Fibroblast of skin of right quadriceps (primary cell): ENCODE measurements at places on chromosomes 1 and 21.

- DNase-seq = no peak
Observed at GRCh38 chr1:63698001-63698838, 75.6 kb upstream of the ROR1 start.

GRCh38 chr1:150836129-150836773 is 28.2 kb upstream of the CTSK start:
- DNase-seq = no peak

- no peak for DNase-seq
Observed at GRCh38 chr1:225897595-225898514, 8.9 kb upstream of the LEFTY1 start.

DNA sequence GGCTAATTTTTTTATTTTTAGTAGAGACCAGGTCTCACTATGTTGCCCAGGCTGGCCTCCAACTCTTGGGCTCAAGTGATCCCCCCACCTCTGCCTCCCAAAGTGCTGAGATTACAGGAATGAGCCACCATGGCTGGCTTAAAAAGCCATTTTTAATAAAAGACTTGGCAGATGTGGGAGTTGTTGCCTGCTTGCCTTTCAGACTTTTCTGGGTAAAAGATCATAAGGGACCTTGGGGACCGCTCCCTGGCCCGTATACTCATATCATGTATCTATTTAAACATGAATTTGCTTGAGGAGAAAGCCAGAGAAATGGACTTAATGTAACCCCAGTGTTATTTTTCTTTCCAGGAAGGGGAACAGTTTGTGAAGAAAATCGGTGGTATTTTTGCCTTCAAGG is 23.4 kb upstream of the PODN start:
- no peak for DNase-seq

- DNase-seq = no peak
Observed at GRCh38 chr1:226425431-226426031, 17.6 kb upstream of the PARP1 start.

GRCh38 chr1:111611986-111612385 is 7.6 kb upstream of the RAP1A start:
- DNase-seq = no peak

DNA sequence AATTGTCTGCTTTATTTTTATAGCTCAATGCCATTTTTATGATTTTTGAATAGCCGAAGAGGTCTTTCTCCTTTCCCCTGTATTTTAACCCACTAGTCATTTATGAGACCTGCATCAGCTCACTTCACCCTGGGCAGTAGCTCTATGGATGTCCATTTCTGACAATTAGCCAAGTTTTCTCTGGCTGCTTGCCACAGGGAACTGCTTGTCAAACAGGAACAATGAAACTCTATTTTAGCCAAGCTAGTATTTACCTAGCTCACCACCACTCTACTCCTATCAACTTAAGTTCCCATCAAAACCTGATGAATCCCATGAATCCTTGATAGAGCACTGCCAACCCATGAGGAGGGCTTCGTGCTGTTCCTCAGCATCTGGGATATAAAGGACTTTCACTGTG is 406.7 kb downstream of the RWDD3 start:
- no peak for DNase-seq

- no peak for DNase-seq
Observed at GRCh38 chr1:151164732-151165280, 896 bp downstream of the LYSMD1 start.

- DNase-seq = no peak
Observed at GRCh38 chr1:221863635-221864034, 121.7 kb upstream of the DUSP10 start.

DNA sequence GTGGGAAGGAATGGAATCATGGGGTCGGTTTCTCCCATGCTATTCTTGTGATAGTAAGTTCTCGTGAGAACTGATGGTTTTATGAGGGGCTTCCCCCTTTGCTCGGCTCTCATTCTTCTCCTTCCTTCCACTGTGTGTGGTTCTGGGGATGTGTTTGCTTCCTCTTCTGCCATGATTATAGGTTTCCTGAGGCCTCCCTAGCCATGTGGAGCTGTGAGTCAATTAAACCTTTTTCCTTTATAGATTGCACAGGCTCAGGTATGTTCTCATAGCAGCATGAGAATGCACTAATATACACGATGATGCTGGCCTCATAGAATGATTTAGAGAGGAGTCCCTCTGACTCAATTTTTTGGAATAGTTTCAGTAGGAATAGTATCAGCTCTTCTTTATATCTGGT is 195.4 kb upstream of the IVNS1ABP start:
- DNase-seq = no peak

DNA sequence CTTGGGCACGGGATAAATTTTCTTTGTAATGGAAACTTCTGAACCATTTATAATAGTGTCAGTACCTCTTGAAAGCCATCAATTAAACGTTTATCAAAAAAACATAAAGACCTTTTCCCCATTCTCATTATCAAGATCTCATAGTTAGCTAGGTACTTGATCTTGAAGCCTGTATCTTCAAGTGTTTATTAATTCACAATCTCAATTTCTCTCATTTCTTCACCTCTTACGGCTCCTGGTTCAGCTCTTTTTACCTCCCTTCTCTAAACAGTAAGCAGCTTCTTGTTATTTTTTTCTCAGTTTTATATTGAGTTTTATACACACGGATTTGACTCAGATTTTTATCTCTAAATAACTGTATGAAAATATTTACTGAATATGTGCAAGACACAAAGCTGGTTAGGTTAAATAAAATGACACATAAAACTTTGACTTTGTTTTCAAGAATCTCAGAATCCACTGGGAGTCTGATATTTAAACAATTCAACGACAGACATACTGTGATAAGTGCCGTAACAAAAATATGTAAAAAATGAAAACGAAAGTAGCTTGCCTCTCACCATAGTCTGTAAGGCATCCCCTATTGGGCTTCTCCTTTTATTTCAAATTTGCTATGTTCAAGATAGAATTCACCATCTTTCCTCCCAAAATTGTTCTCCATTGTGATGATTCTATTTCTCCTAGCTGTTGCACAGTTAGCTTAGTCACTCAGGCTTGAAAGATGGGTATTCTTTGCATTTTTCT is 411.6 kb upstream of the ZRANB2 start:
- no peak for DNase-seq

DNA sequence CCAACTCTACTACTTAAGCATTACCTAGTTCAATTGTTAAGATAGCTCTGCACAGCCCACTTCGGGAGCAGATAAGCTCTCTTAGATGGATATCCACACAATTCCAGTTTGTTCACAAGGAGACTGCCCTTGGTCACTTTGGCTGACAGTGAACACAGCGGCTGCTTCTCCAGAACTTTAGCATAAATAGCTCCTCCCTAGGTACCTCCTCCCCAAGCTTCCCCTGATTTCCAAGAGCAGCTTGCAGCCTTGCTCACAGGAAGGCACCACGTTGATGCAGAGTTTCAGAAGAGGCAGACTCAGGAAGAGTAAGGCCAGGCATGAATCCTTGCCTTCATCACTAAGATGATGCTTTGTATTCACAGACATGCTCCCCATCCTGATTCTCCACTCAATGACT is 24.7 kb downstream of the TFF3 start:
- no peak for DNase-seq

DNA sequence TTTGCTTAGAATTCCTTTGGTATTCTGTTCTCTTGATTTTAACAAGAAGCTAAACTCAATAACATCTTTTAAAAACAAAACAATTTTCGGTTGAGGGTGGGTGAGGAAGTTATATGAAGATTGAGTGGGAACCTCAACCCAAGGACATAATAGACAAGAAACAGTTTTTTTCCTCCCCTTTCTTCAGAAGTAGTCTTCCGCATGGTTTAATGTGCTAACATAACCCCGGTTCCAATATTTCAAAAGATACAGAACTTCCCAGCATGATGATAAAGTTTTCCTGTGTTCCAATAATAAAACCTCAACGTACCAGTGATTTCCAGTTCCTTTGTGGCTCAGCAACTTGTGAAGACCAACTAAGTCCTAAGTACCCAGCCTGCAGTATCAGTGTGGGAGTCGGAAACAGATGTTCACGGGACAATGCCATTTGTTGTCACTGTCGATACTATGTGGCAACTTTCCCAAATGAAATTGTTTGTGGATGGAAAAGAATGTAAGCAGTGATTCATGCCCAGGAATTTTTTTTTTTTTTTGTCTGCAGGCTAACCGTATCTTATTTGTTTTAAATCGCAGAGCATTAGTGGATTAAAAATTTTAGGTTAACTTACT is 48.5 kb downstream of the NR5A2 start:
- DNase-seq = peak; percentile 84

DNA sequence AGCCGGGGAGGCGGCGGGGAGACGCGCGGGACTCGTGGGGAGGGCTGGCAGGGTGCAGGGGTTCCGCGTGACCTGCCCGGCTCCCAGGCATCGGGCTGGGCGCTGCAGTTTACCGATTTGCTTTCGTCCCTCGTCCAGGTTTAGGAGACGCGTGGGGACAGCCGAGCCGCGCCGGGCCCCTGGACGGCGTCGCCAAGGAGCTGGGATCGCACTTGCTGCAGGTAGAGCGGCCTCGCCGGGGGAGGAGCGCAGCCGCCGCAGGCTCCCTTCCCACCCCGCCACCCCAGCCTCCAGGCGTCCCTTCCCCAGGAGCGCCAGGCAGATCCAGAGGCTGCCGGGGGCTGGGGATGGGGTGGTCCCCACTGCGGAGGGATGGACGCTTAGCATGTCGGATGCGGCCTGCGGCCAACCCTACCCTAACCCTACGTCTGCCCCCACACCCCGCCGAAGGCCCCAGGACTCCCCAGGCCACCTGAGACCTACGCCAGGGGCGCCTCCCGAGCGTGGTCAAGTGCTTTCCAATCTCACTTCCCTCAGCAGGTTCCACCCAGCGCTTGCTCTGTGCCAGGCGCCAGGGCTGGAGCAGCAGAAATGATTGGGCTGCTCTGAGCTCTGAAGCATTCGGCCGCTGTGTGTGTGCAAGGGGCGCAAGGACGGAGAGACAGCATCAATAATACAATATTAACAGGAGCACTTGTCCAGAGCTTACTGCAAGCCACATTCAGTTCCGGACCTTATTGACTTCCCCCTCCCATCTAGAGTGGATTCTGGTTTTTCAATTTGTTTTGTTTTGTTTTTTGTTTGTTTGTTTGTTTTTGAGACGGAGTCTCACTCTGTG is 10.3 kb downstream of the SIM2 start:
- no peak for DNase-seq

- DNase-seq = no peak
Observed at GRCh38 chr21:14523234-14523633, 22.9 kb downstream of the SAMSN1 start.

DNA sequence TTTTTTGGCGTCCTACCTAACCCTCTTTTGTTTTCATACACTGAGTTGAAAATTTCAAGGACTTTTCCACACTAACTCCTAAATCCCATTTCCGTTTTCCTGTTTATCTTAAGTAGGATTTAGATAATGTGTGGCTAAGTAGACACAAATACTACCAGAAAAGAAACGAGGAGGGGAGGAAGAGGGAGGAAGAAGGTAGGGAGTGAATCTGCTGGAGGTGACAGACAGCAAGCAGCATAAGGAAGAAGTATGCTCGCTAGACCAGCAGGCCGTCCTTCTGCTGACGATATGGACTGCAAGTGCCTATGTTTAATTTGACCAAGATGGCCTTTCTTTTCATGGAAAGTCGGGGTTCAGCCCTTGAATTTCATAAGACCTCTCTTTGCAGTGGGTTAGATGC is 256.9 kb upstream of the RAB4A start:
- DNase-seq = no peak

GRCh38 chr1:150118716-150119115 is 31.0 kb upstream of the PLEKHO1 start:
- DNase-seq = no peak

GRCh38 chr1:70961374-70961975 is 86.1 kb downstream of the PTGER3 start:
- DNase-seq = no peak

- peak; percentile 76 for DNase-seq
Observed at GRCh38 chr1:17287130-17287776, 20.7 kb upstream of the PADI4 start.

DNA sequence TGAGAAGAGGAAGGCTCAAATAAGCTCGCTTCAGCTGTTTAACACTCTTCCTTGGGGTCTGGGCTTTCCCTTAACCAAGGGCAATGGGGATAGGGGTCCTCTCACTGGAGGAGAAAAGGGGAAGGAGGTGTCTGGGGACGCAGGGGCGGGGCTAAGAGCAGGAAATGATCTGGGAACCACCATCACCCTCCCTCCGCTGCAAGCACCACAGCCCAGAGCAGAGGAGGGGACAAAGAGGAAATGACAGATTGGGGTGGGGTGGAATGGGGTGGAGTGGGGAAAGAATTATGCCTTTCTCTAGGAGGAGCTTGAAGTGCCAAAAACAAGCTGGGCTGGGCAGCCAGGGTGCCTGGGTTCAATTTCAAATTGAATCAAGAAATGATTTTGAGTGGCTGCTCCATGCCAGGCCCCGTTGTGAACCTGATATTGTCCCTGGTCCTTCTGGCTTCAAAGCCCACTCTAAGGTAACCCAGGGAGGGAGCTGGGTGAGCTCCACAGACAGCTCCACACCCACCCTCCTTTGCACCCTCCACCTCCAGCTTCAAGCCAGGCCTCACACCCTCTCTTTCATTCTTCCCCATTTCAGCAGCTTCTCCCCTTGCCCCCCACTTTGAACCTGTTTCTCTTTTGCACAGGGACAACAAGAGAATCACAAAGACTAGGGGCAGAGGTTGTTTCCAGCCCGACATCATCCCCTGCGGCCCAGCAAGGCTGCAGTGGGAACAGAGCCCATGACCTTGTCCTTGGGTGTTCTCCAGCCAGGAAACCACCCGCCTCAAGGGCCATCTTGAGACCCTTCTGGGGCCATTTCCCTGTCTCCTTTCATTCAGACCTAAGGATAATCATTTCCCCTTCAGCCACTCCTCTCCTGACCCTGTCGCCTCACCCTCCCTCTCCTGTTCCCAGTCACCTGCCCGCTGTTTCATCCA is 1.1 kb downstream of the ARHGAP30 start:
- DNase-seq = no peak

GRCh38 chr1:232260861-232261260 is 369.1 kb downstream of the SIPA1L2 start:
- no peak for DNase-seq

DNA sequence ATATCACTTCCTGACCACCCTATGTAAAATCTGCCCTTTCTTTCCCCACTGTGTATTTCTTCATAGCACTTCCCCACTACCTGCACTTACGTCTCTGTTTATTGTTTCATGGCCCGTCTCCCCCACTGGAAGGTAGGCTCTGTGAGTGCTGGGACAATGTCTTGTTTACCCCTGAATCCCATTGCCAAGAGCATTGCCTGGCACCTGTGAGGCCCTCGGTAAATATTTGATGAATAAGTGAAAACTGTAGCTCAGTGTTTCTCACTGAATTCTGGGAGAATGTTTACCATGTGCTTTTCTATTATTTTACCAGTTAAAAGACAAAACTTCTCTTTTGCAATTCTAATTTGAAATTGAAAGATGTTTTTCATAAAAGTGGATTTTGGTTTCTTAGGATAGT is 11.8 kb downstream of the NFASC start:
- no peak for DNase-seq

GRCh38 chr1:60989749-60990713 is 92.3 kb upstream of the NFIA start:
- peak; percentile 98 for DNase-seq
